Globus pallidus (tissue), 1 donor: ENCODE measurements at places on chromosomes 7 and 10.

DNA sequence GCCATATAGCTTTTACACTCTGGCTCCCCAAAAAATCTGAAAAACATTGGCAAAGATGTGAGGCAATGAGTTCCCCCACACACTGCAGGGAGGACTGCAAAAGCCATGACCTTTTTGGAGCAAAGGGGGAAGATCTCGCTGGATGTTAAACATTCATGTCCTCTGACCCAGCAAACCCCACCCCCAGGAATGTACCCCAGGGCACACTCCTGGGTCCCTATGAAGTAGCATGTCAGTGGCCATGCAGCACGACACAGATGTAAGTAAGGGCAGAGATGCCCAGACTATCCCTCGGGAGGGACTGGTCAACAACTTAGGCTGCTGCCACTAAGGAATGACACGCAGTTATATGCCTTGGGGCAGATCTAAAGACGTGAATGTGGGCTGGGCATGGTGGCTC is 100.6 kb downstream of the DLG5 start:
- no peak for DNase-seq

DNA sequence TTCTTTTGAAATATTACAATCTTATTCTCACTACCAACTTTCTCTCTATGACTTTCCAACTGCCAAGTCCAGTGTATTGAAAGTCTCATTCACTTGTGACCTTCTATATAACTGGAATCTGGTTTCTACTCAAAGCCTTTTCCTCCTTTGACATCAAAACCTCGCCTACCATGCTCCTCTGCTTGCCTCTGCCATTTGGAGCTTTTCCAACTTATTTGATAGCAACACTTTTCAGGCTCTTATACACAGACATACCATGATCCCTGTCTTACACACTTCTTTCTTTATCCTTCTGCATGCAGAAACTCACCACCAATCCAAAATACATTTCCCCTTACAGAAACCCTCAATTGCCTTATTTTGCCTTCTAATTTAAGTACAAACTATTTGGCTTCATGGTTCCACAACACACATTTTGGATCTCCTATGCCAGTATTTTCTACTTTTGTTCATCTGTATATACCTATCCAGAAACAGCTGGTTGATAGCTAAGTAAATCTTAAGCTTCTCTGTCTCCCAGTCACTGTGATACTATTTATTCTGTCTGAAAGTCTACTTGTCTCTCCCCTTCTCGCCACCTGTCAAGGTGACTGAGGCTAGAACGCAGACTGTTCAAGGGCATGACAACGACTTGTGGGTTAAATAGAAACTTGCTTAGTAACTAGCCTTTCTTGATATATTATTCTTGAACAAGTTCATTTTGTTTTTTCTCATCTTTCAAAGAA is 22.4 kb downstream of the GNG11 start:
- DNase-seq = no peak

GRCh38 chr10:123643315-123643714 is 22.8 kb upstream of the GPR26 start:
- DNase-seq = no peak

DNA sequence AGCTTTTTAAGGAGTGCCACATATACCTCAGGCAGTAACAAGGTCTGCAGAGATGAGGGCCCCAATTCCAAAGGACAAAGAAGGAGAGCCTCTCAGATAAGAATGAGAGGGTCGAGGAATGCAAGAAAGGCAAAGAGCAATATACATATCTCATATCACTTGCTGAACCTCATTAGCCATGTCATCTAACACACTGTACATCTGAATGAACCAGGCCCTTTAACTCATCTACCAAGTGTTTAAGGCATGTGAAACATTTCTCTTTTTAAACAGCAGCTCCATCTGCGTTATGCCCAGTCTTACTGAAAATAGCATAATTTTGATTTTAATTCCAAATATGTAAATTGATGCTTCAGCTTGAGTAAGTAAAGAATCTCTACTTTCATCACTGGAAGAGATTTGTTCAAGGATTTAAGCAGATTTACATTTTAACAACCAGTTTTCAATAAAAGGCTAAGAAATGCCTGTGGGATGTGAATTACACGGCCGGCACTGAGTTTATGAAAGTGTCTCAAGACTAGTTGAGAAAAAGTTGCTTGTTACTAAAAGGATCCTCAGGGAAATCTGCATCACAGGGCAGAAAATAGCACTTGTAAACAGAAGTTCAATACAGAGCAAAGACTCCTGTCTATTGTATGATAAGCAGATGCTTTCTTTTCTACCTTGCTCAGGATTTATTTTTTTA is 123.8 kb upstream of the SLC26A5 start:
- no peak for DNase-seq

DNA sequence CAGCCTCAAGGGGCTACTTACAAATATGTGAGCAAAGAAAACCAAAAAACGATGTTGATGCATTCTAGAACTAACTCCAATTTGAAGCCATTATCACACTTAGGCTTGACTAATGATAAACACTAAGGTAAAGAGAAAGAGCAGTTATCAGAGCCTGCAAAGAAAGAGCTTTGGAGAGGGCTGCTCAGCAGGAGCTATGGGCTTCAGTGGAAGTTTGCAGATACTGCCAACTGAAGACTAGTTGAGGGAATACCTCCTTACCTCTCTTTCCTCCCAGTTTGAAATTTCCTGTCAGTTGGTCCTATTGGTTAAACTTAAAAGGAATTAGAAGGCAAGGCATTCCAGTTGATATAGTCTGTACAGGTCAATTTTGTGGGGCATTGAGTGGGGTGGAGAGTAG is 498.1 kb upstream of the POT1 start:
- no peak for DNase-seq

GRCh38 chr7:70883750-70884439 is 248.0 kb upstream of the GALNT17 start:
- no peak for DNase-seq

DNA sequence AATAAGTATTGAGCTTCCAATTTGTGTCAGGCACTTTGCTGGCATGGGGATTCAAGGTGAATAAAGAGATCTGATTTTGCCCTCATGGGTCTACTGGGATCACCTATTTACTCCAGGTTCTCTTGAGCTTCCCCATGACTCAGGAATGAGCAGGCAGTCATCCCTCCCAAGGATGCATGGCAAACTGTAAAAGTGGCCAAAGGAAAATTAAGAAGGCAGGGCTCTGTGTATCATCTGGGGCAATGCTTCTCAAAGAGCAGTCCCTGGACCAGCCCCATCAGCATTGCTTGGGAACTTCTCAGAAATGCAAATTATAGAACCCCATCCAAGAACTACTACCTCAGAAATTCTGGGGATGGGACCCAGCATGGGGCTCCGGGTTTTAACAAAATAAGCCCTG is 48.7 kb downstream of the WDFY4 start:
- no peak for DNase-seq

DNA sequence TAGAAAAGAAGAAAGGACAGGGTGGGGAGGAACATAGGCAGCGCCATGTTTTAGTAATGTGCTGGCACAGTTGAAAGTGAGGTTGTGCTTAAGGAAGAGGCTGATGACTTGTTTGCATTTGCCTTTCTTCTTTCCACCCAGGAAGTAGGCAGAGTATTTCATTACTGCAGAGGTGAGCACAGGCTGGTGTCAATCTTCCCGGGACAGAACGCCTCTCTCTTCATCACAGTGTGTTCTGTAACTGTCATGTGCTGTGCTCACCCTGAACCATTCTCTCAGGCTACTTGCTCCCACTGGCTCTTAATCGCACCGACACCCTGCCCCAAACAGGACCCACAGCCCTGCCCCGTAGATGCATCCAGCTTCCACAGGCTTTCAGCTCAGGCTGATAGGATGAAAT is 135.8 kb upstream of the YAE1 start:
- DNase-seq = no peak

- no peak for DNase-seq
Measured at GRCh38 chr7:3806516-3806915, 505.5 kb downstream of the SDK1 start.

DNA sequence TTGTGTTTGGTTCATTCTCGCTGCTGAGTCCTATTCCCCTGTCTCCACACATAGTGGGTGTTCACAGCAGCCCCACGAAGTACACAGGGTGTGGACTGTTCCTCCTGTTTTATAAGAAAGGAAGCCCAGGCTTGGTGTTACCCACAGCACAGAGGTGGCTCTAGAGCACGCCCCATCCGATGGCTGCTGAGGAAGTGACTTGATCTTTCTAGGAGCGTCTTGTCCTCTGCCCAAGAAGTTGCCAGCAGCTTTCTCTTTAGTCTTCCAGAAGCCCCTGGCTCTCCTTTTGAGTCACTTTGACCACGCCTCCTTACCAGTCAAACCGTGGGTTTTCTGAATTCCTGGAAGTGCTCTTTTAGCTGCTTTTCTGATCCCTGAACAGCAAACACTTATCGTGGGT is 94.0 kb downstream of the GRK5 start:
- no peak for DNase-seq

- no peak for DNase-seq
Measured at GRCh38 chr10:132834891-132835847, 49.2 kb upstream of the NKX6-2 start.

- no peak for DNase-seq
Measured at GRCh38 chr10:61124756-61125530, 181.0 kb upstream of the RHOBTB1 start.

- no peak for DNase-seq
Measured at GRCh38 chr7:128167042-128167701, 73.9 kb upstream of the LEP start.

GRCh38 chr7:113945018-113945938 is 26.5 kb upstream of the PPP1R3A start:
- DNase-seq = no peak

GRCh38 chr7:15607529-15608210 is 45.9 kb upstream of the AGMO start:
- no peak for DNase-seq

DNA sequence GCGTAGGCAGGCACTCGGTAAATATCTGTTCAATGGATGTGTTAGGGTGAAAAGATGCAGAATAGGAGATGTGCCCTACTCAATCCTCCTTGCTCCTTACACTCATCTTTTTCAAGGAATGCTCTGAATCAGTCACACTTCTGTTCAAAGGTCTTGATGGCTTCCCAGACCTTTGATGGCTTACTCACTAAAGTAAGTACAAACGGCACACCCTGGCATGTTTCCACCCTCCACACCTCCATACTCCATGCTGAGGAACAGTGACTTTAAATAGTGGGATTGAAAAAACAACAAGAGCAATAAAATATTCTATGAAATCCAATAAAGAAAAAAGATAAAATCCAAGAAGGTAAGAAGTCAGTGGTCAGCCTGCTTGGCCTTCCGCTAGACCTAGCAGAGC is 569.2 kb downstream of the SORCS1 start:
- no peak for DNase-seq

- no peak for DNase-seq
Measured at GRCh38 chr10:21076381-21076780, 179.3 kb upstream of the NEBL start.

- no peak for DNase-seq
Measured at GRCh38 chr10:129912986-129913695, 50.9 kb downstream of the EBF3 start.

DNA sequence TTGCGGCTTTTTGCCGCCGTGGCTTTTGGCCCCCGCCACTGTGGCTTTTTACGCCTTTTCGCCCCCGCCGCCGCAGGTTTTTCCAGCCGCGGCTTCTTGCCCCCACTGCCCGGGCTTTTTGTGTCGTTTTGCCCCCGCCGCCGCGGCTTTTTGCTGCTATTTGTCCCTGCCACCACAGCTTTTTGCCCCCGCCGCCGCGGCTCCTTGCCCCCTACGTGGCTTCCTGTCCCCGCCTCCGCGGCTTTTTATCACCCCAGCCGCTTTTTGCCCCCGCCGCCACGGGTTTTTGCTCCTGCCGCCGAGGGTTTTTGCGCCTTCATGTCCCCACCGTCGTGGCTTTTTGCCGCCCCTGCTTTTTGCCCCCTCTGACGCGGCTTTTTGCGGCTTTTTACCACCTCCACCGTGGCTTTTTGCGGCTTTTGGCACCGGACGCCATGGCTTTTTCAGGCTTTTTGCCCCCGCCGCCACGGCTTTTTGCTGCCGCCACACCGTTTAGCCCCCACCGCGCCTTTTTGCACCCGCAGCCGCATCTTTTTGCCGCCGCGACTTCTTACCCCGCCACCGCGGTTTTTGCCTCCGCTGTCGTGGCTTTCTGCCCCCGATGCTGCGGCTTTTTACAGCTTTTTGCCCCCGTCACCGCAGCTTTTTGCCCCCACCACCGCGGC is 637.0 kb downstream of the ZNF716 start:
- no peak for DNase-seq

- no peak for DNase-seq
Measured at GRCh38 chr10:8048281-8049008, 6.0 kb upstream of the GATA3 start.

DNA sequence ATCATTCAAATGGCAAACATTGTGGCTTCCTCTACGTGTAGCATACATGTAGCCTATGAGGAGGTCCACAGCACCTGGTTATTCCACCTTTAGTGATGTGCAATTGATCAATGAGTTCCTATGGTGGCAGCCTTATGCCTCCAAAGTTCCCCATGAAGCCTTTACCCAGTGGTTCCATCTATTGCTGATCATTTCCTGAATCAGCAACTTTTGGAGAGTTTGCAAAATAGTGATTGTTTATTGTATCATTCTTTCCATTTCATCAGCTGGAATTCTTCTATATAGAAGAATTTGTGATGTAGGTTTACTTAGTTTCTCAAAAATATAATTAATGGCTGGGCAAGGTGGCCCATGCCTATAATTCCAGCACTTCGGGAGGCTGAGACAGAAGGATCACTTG is 380.2 kb upstream of the MKI67 start:
- no peak for DNase-seq

- no peak for DNase-seq
Measured at GRCh38 chr10:91341686-91342085, 68.5 kb upstream of the HECTD2 start.

GRCh38 chr10:64109926-64110495 is 588.8 kb downstream of the REEP3 start:
- no peak for DNase-seq

GRCh38 chr10:26446258-26446657 is 8.1 kb downstream of the APBB1IP start:
- DNase-seq = no peak

GRCh38 chr7:102215711-102216110 is 71.0 kb upstream of the SH2B2 start:
- no peak for DNase-seq

GRCh38 chr7:128422842-128423241 is 13.1 kb upstream of the IMPDH1 start:
- DNase-seq = no peak

- DNase-seq = peak; percentile 19
Measured at GRCh38 chr7:2870471-2870931, 26.4 kb upstream of the GNA12 start.

- DNase-seq = no peak
Measured at GRCh38 chr7:38323156-38323555, 49.7 kb upstream of the TARP start.

- no peak for DNase-seq
Measured at GRCh38 chr7:90349305-90349704, 2.8 kb downstream of the GTPBP10 start.

- no peak for DNase-seq
Measured at GRCh38 chr10:15558136-15558535, 161.6 kb downstream of the ITGA8 start.

- DNase-seq = no peak
Measured at GRCh38 chr10:1123198-1123597, 67.0 kb downstream of the WDR37 start.

GRCh38 chr10:70893227-70894006 is 5.1 kb upstream of the PCBD1 start:
- no peak for DNase-seq
